ENCODE measurements at places on chromosomes 12 and 14.

GRCh38 chr12:96743606-96744005 lies 163.5 kb upstream of the NEDD1 start:
- no peak for DNase-seq

DNA sequence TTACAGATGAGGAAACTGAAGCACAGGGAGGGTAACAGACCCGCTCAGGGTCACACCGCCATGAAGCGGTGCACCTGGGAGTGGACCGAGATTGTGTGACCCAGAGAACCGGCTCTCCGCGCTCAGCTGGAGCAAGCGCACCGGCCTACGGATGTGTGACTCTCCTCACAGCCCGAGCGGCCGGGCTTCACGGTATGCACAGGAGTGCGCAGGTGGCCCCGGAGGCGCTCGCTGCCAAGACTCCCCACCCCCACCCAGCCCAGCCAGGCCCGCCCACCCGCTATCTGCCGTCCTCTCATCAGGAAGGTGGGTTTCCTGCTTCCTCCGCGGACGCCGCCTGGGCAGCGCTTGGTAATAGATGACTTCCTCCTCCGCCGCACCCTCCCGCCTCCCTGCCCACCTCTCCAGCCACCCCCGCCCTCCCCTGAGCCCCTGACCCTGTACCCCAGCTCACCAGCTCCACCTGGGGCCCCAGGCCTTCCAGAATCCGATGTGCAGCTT lies 110.7 kb downstream of the NCOR2 start:
- no peak for DNase-seq

DNA sequence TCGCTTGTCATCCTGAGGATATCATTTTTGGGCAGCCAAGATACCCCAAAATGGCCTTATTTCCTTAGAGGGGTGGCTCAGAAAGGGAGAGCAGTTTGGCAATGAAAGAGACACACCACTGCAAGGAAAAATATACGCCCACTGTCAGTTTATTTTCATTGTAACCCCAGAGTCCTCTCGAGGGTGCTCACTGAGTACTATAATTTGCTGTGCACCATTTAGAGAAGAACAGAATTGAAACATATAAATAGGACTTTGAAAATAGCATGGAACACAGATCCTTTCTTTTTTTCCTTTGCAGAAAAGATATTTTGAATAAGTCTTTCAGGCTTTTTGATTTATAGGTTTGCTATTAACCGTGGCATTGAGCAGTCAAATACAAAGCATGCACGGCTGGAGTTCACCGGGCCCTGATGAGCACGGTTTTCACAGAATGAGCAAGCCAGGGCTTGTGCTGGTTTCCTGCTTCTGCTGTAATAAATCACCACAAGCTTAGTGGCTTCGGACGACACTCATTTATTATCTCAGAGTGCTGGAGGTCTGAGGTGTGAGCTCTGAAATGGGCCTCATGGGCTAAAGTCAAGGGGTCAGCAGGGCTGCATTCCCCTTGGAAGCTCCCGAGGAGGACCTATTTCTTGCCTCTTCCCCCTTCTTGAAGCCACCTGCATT lies 152.3 kb downstream of the ZNF664 start:
- no peak for DNase-seq

GRCh38 chr14:72598306-72598705 lies 295.6 kb downstream of the DPF3 start:
- DNase-seq = peak; percentile 63

DNA sequence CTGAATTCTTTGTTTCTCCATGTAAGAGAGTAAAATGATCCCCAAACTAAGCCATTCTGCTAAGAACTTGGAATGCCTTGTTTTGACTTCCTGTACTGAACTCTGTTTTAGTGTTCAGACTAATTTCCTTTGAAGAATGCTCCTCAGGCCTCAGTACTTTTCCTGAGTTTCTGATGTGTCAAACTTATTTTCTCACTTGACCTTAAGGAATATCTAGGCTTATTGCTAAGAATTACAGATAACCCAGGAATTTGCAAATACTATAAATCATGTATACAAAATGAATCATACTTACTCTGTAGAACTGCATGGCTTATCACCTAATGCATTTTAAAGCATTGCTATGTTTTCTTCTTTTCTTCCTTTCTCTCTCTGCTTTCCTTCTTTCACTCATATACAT lies 93.1 kb upstream of the PKP2 start:
- DNase-seq = no peak

Data from Jurkat, Clone E6-1 (cell line).